Activated CD8-positive, alpha-beta memory T cell treated with anti-CD3 and anti-CD28 coated beads for 4 hours (primary cell): ENCODE measurements at places on chromosomes 2 and 18.
A peak's percentile ranks its signal among the peaks of the same experiment; 100 is the strongest.

DNA sequence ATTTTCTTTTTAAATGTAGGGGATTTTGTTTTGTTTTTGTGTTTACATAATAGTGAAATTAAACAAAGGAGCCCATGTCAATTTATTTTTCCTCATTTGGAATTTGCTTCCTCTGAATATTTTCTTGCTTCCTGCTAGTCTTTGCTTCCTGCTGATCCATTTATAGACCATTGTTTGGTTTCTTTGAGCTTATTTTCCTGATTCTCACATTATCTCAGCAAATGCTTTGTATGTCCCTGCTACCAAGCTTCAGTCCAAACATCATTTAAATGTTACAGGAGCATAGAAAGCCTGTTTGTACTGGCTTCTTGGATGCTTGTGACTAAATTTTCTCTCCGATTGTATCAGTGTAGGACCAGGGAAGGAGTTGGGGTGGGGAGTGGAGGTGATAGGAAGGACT, 127.3 kb upstream of the IL1R2 start:
- no peak for DNase-seq

DNA sequence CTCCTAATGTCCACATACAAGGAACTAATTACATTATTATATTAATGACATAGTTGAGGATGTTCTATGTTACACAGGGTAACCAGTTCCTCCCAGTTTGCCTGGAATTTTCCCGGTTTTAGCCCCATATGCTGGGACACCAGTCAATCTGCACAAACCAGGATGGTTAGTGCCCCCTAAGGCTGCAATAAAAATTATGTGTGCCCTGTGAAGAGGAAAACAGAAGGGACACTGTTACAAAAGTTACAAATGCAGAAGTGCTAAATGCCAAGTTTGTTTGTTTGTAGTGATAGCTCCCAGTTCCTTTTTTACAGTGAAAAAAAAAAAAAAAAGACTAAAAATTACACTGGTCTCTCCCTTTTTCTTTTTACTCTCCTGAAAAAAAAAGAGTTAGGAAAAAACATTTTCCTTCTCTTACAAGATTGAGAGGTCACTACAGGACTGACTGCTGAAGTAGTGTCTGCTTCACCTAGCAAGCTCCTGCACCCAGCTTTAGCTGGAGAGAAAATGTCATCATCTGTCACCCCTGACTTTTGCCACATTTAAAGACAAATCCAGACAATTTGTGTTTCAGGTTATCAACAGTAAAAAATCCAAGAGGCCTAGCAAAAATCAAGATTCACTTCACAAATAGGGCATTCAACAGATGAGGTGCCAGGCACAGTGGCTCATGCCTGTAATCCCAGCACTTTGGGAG, 3.2 kb downstream of the ANKRD44 start:
- DNase-seq = no peak

- DNase-seq = no peak
Measured at GRCh38 chr2:56682397-56682760, 498.6 kb downstream of the CCDC85A start.

- DNase-seq = peak; percentile 2
Measured at GRCh38 chr2:1162768-1163584, 212.3 kb downstream of the SNTG2 start.

- DNase-seq = no peak
Measured at GRCh38 chr2:120864981-120865380, 129.3 kb downstream of the GLI2 start.

DNA sequence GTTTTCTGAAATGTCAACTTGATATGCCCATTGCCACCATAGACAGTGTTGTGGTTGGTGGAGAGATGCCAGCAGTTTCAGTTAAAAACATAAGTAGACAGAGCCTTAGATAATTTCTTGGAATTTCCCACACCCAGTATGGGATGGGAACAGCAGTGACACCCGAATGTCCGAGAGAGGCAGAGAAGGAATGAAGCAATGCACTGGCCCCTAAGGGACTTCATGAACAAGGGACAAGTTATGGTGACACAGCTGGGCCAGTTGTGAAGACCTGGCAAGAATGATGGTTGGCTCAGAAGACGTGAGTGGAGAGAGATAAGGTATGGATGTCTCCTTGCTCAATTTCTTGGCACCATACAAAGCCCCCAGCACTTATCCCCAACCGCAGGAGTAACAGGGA, 165.2 kb upstream of the APCDD1 start:
- no peak for DNase-seq

- no peak for DNase-seq
Measured at GRCh38 chr18:154151-154550, 4.2 kb upstream of the USP14 start.

- DNase-seq = no peak
Measured at GRCh38 chr18:43869451-43870008, 592.2 kb upstream of the SYT4 start.

- no peak for DNase-seq
Measured at GRCh38 chr2:64120008-64120407, 24.2 kb downstream of the PELI1 start.

- DNase-seq = no peak
Measured at GRCh38 chr18:10213526-10213925, 240.9 kb upstream of the APCDD1 start.

- DNase-seq = no peak
Measured at GRCh38 chr2:158046121-158046880, 55.4 kb upstream of the UPP2 start.

- DNase-seq = peak; percentile 17
Measured at GRCh38 chr2:7037340-7038333, 120.4 kb downstream of the RNF144A start.

DNA sequence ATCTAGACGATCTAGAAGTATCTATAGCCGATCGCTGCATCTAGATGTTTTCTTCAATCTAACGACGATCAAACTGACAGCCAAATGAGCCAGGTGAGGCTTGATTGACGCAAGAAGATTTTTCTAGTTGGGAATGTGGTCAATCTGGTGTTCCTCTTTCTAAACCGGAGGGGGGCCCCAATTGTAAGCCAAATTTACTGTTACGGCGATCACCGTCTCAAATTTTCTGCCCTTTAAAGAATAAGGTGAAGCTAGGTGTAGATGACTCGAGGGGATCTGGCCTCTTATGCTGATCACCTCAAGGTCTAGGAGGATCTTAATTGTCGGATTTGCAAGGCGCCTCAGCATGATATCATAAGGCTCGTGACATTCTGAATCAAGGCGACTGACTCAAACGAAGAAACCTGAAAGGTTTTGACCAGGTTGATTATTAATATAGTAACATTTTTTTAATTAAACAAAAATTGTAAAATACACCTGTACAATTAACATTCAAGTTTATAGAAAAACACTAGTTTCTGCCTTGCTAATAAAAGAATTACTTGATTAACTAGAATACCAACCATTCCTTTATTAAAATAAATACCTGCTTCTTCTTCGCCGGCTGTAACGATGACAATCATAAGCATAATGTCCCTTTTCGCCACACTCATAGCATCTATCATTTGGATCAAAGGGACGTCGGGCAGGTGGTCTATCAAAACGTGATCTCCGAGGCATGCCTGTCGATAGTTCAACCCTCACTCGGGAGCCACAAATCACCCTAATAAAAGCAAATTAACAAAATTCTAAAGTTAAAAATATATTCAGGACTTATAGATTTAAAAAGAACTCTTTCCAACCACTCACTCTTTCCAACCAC, 2.0 kb downstream of the SRSF7 start:
- no peak for DNase-seq

- no peak for DNase-seq
Measured at GRCh38 chr2:227376656-227377396, 2.3 kb downstream of the TM4SF20 start.

DNA sequence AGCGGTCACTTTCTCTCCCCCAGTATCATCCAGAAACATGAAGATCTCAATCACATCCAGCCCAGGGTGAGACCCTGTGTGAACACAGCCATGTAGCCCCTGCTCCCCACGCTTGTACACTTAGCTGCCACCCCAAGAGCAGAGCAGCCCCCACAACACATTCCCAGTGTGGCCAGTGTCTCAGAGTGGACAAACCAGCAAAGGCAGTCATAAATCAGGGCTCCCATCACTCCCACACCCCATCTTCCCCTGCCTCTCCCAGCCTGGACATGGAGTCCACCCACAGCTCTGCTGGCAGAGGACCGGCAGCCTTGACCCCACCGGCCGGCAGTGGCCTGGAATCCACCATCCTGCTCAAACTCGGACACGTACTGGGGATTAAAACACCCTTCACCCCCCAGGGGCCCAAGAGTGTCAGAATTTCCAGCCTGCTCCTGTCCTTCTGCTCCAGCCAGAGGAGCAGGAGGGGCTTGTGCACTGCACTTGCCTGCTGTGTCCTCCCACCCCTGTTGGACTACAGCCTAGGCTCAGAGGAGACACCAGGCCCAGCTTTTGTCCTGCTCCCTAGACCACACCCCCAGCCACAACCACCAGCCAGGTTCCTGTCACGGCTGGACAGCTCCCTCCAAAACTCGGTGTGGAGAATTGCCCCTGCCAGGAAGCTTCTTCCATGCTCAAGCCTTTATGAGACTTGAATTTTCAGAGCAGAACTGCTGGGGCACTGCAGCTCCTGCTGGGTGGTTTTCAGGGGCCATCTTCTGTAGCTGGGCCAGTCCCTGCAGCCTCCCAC, 206.1 kb downstream of the SMAD2 start:
- DNase-seq = no peak

GRCh38 chr2:43194121-43194869, 32.1 kb downstream of the ZFP36L2 start:
- no peak for DNase-seq

GRCh38 chr2:860259-860855, 90.3 kb upstream of the SNTG2 start:
- no peak for DNase-seq

DNA sequence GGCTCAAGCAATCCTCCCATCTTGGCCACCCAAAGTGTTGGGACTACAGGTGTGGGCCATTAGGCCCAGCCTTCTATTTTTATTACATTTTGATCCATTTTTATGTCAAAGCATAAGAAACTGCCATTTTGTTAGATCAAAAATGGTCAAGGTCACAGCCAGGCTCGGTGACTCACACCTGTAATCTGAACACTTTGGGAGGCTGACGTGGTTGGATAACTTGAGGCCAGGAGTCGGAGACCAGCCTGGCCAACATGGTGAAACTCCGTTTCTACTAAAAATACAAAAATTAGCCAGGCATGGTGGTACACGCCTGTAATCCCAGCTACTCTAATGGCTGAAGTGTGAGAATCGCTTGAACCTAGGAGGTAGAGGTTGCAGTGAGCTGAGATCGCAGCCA, 49.2 kb downstream of the EEF1B2 start:
- no peak for DNase-seq

GRCh38 chr2:54085069-54085468, 30.3 kb upstream of the ACYP2 start:
- DNase-seq = no peak

- no peak for DNase-seq
Measured at GRCh38 chr2:230137902-230138539, 69.3 kb upstream of the SLC16A14 start.

- no peak for DNase-seq
Measured at GRCh38 chr2:213148572-213149261, 2.7 kb downstream of the IKZF2 start.

DNA sequence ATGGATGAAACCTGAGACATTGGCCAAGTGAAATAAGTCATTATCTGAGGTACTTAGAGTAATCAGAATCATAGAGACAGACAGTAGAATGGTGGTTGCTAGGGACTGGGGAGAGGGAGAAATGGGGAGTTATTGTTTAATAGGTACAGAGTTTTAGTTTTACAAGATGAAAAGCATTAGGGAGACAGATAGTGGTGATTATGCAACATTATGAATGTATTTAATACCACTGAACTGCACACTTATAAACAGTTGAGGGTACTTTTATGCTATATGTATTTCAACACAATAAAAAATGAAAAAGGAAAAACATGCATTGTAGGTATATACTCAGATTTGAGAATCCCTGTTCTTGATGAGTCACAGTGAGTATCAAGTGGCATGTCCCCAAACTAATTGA, 59.7 kb downstream of the EPC2 start:
- no peak for DNase-seq

- no peak for DNase-seq
Measured at GRCh38 chr18:49081511-49082155, 130.9 kb upstream of the SMAD7 start.

DNA sequence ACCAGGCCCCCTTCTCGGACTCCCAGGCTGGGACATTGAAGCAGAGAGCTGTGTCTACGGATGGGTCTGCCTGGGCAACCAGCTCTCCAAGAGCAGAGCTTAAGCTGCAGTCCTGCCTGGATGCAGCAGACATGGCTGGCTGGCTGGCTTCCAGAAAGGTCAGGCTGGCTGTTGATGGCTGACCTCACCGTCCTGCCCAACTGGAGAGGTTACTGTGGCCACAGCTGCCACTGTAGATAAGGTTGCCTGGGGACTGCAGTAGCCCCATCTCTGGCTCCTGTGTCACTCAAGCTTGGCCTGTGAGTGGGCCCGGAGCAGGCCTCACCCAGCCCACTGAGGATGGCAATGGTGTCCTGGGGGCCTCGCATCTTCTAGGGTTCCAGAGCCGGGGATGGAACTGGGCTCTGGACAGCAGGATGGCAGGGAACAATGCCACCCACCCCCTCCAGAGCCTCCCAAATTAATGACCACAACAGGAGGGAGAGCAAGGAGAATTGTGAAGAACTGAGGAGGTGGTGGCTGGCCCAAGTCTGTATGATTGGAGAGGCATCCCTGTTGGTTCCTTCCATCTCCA, 37.0 kb upstream of the FOSL2 start:
- DNase-seq = no peak

DNA sequence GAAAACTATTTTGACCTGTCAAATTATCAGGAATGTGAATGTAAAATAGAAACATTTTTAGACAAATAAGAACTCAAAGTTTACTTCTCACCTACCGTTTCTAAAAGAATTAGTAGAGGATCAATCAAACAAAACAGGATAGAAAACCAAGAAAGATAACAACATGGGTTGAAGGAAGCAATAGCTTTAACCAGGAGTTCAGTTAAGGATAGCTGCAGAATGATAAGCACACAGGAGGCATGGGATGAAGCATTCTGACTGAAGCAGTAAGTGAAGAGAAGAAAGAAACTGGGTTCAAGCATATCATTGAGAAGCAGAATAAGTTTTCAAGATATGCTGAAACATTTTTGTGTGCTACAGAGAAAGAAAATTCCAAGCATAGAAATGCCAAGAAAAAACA, 52.3 kb downstream of the TWSG1 start:
- DNase-seq = no peak

DNA sequence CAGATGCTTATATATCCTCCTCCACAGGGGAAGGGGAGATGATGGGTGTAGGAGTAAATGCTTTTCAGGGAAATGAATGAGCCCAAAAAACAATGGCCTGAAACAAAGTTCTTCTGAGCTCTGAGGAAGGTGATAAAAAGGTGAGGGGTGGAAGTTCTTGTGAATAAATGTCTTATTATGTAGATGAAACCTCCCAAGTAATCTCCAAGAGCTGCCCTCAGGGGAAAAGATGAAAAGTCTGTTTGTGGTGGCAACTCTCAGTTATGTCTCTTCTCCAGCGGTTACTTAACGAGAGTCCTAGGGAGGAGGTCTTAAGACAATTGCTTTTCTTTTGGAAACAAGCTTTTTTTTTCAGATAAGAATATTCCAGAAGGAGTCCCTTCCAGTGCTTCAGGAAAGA, 115.5 kb upstream of the CHAC2 start:
- DNase-seq = no peak

DNA sequence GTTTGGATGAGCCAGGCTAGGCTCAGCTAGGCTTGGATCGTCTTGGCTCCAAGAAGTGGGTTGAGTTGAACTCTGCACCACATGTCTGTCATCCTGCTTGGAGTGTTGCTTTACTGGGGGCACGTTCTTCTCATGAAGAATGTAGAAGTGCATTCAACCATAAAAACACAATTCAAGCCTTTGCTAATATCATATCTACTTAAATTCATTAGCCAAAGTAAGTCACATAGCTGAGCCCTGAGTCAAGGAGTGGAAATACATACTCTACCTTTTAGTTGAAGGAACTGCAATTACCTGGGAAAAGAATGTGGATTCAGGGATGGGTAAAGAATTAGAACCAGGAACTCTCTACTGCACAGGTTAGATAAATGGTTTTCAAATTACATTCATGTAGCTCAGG, 360.4 kb upstream of the KCNH7 start:
- no peak for DNase-seq
